ENCODE measurements at places on chromosomes 13 and 19. TPM values are rescaled to one million over a fixed set of nuclear protein-coding genes. Genes with fewer than 3 reads are reported as not detected.

LILRB3 gene
- total RNA-seq = not detected

LRRC63 gene
- total RNA-seq = not detected

BCAM gene
- total RNA-seq = 36.0 TPM

RFPL4A gene
- not detected for total RNA-seq

CCNA1 gene
- total RNA-seq = 61.6 TPM

RFPL4AL1 gene
- total RNA-seq = not detected
